ENCODE measurements at places on chromosomes 1 and 21.

DNA sequence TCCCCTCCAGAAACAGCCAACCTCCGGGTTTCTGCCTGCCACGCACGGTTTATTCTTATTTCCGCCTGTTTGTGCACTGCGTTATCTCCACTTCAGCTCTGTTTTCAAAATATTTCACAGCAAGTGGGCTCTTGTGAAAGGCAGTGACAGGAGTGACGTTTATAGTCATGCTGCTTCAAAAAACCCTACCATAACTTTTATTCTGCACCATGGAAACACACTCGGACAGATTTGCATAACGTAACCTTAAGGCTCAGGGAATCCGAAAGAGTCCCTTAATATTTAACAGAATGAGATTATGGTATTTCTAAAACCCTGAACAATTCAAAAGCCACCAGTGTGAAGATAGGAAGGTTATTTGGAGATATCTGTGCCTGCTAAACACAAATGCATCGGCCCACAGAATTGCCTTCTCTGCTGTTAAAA is 782 bp upstream of the SDE2 start:
- no peak for DNase-seq

DNA sequence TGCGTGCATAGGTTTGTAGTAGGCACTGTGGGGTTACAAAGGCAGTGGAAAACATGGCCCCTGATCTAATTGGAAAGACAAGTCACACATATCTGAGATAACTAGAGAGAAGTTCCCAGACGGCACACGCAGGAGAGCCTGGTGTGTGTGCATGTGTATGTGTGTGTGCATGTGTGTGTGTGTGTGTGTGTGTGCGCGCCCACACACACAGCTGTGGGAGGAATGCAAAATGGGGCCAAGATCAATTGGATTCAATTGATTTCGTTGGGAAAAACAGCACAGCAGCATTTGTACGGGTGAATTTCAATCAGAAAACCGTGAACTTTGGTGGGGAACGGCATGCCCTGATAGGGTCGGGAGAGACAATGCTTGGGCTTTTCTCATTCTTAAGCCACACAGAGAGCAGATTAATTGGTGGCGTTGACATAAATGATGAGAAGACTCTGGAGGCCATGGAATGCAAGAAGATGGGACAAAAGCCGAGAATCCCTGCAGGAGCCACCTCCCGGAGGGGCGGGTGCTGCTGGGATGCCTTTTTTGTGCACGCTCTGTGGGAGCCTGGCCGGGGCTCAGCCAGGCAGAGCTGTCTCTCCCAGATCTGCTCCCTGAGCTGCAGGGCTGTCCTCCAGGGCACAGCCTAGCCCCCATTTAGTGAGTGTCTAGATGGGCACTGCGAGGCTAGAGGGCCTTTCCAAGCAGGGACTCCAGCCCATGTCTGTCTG is 322.0 kb downstream of the CAMTA1 start:
- DNase-seq: no peak

DNA sequence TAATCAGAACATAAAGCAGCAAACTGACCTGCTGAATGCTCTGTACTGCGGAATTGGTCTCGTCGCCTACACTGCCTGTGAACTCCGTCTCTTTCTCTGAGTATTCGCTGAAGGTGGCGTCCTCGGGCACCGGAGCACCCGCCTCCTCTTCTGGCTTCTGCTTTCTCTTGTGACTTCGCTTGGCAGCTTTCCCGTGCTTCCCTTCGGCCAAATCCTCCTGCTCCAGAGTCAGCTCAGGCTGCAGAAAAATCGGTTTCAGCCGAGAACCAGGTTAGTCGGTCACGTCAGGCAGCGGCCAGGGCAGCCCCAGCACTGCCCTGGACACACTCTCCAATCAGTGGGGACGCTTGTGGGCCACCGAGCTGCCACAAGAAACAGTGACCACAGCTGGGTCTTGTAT is 35.8 kb upstream of the RIPK4 start:
- DNase-seq: no peak

- DNase-seq: no peak
These were observed 82.7 kb downstream of the NOS1AP start for GRCh38 chr1:162151900-162152829.

DNA sequence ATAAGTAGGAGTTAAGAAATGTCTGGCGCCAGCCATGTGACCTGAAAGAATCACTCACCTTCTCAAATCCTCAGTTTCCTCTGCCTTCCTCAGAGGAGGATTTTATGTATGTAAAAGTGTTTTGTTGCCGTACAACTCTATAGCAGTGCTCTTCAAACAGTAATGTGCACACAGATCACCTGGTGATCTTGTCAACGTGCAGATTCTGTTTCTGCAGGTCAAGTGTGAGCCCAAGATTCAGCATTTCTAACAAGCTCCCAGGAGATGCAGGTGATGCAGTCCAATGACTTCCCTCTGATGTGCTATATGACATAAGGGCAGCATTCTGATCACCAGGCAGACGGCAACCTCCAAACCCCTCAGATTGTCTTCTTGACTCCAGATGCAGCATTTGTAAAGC is 83.7 kb downstream of the CDC7 start:
- no peak for DNase-seq

- DNase-seq: no peak
These were observed 68.8 kb downstream of the CLDN17 start for GRCh38 chr21:30097791-30098190.

DNA sequence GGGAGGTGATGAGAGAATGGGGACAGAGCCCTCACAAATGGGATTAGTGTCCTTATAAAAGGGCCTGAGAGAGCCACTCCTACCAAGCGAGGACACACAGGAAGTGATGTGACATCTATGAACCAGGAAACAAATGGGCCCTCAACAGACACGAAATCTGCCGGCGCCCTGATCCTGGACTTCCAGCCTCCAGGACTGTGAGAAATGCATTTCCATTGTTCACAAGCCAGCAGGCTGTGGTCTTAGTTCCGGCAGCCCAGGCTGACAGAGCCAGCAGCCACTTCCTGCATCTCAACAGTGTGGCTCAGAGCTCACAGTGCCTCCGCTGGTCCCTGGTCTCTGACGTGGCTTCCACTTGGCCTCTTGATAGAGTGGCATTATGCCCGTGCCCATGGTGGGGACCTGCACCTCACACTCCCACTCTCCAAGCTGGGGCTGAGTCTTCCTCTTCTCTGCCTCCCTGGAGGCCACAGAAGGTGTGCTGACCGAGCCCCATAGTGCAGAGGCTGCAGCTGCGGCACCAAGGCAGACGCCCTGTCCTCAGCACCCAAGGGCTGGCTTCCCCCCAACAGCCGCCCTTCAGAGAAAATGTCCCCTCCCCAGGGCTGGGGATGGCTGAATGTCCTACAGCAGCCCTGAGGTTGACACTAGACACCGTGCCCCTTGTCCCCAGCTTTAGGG is 44.9 kb downstream of the ACOT7 start:
- DNase-seq: no peak

- no peak for DNase-seq
These were observed 187.0 kb downstream of the KIF26B start for GRCh38 chr1:245341743-245342142.

- no peak for DNase-seq
These were observed 59.9 kb downstream of the CYYR1 start for GRCh38 chr21:26513212-26513611.

- no peak for DNase-seq
These were observed 17.4 kb upstream of the ARHGEF10L start for GRCh38 chr1:17521946-17522612.

- DNase-seq: no peak
These were observed 6.7 kb downstream of the C1QTNF12 start for GRCh38 chr1:1239614-1240347.

- no peak for DNase-seq
These were observed 4.2 kb downstream of the MANEAL start for GRCh38 chr1:37797750-37798345.

GRCh38 chr1:41810446-41810845 is 108.3 kb downstream of the HIVEP3 start:
- DNase-seq: peak; percentile 27

GRCh38 chr1:27542463-27543273 is 52.7 kb upstream of the WASF2 start:
- no peak for DNase-seq

DNA sequence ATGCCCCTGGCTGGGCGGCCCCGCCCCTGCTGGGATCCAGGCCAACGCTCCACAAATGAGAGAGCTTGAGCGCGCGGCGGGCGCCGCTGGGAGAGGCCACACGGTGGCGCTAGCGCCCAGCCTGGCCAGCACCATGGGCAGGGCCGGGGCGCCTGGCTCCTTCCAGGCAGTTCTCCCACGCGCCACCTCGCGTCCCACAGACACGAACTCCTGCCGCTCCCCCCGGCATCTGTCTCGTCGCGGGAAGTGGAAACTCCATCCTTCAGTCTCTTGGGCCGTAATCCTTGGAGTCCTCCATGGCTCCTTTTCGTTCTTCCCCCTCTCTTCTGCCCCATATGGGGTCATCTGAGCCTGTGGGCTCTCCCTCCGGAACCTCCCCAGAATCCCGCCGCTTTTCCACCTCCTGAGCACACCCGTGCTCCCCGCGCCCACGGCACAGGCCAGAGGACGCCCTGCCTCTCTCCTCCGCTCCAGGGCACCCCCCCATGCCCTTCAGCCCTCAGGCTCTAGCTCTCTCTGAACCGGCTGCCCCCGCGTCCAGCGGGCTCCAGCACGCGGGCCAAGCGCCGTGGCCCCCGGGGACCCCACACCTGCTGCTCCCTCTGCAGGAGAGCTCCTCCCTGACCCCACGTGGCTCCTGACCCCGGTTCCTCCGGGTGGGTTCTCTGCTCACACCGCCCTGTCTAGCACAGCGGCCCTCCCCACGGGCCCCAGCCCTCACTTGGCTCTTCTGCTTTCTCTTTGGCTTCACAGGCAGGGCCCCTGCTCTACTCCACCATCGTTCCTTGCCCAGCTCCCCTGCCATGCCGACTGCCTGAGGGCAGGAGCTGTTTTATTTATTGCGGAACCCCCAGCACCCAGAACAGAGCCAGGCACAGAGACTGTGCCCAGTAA is 31.9 kb upstream of the EDN2 start:
- peak; percentile 63 for DNase-seq

DNA sequence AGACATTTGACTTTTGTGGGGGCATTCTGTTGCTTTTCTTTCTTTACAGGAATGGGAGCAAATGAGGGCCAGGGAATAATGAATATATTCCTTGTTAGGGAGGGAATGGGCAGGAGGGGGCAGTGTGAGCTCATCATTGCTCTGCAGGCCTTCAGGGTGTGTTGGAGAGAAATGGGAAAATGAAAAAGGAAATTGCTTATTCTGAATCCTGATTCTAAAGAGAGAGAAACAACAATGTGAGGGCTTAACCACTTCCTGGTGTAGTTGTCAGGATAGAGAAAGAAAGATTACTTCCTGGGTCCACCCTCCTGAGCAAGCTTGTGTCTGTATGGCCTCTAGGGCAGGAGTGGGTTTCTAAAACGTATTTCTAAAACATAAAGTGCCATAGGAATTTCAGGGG is 28.3 kb downstream of the VANGL2 start:
- DNase-seq: no peak

DNA sequence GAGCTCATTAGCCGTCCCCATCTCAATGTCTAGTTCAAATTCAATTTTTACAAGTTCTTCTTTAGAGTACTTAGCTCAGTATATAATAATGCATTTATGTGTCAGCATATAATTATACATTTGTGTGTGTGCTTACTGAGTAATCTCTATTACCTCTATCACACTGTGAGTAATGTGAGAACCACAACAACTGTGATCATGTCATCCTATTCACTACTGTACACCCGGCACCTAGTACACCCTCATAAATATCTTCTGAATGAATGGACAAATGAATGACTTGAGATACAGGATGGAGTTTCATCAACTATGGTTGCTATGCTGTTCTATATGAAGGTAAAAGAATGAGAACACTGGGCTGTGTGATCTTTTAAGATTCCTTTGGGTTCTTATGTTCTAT is 124.0 kb downstream of the GPATCH2 start:
- no peak for DNase-seq

DNA sequence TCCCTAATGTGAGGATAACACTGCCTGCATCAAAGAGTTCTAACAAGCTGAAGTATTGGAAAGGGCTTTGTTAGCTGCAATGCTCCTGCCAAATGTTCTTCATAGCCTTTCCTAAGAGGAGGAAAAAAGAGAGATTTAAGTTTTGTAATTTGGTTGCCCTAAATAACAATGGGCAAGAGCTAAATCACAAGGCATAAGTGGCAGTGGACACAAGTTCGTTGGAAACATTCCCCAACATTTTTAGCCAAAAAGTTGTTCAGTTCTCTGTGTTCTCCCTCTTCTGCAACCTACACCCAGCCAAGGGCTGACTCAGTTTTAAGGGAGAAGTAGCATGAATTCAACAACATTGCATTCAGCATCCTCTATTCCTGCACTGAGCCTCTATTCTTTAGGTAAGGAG is 2.6 kb upstream of the UQCRHL start:
- no peak for DNase-seq

DNA sequence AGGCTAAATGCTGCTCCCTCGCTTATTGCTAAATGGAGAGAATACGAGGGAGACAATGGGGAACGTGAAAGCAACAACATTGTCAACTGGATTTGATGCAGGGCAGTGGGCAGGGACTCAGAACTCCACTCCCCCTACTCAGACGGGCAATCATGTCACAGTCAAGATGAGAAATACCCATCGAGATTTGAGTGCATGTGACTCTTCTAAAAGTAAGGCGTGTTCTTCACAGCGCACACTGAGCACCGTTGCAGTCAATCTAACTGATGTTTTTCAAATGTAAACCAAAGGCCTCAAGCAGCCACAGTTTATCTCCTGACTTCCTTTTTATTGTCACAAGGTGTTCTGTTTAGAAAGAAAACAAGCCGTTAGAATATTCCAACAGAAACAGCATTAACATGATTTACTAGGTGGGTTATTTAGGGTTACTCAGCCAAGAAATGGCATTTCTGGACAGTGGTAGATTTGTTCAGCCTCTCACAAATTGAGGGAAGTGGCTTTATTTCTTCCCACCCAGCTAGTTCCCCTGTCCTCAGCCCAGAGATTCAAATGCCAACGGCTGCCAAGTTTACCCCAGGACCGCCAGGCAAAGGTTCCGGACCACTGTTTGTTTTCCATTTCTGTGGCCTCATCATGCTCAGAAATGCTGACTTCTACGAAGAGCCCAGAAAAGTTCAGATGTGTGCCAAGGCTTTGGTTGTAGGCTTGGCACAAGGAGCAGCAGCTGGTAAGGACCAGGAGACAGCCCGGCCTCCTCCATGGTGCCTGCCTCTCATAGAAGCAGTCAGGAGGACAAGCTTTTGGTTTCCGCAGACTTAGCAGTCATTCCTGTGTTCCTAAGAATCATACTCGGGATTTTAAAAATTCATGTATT is 171.4 kb downstream of the KIF26B start:
- no peak for DNase-seq
